ENCODE measurements at places on chromosomes 13 and 19.

DNA sequence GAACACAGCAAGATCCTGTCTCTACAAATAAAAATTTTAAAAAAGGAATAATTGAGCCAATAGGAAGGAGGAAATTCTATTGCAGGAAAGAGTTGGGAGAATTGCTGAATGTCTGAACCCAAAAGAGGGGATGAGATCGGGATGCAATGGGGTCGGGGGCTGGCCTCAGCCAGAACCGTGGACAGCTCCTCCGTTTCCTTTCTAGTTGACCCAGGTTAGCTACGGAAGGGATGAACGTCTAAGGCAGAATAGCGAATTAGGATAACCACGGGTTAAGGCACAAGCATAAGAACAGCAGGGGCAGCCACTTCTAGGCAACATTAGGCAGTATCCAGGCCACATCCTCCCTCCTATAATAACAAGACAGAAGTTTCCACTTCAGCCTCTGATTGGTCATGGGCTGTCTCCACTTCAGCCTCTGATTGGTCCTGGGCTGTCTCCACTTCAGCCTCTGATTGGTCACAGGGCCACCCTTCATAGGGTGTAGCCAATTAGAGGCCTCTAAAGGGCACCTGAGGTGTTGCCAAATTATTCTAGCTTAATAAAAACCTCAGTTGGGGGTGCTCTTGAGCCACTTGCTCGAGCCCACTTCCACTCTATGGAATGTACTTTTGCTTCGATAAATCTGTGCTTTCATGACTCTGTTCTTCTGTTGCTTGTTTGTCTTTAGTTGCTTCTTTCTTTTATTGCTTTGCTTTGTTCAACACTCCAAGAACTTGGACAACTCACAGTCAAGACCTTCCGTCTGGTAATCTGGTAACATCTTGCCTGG lies 24.9 kb upstream of the TPM4 start:
- no peak for DNase-seq

DNA sequence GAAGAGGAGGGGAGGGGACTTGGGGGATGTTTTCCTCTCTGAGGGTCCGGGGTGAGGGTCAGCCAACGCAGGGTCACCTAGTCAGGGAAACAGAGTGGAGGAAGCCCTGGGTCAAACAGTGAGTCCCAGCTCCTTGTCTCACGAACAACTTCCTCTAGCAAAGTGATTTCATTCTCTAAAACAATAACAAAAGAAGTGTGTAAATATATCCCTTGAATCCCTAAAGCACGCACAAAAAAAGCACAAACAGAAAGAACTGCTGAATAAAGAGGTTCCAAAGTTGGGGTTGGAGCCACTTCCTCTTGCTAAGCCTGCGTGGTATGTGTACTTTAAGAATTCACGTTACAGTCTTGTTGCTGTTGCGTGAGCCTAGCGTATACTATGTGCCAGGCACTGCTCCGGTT lies 1.5 kb upstream of the C5AR2 start:
- DNase-seq = no peak

GRCh38 chr13:96481482-96481881 lies 391.6 kb downstream of the HS6ST3 start:
- no peak for DNase-seq

DNA sequence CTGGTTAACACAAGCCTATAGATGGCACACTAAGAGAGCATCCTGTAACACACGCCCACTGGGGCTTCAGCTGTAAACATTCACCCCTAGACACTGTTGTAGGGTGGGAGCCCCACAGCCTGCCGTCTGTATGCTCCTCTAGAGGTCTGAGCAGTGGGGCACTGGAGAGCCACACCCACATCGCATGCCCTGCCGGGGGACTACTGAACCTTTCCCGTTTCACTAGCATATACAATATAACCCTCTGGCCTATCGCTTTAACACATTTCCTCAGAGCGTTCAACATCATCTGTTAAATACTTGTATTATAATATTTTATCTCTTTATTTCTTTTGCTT lies 73.4 kb downstream of the PCDH9 start:
- DNase-seq = no peak

- no peak for DNase-seq
Observed at GRCh38 chr13:64992314-64992713, 2237.8 kb downstream of the PCDH9 start.

GRCh38 chr13:42424182-42424581 lies 149.8 kb upstream of the TNFSF11 start:
- no peak for DNase-seq

DNA sequence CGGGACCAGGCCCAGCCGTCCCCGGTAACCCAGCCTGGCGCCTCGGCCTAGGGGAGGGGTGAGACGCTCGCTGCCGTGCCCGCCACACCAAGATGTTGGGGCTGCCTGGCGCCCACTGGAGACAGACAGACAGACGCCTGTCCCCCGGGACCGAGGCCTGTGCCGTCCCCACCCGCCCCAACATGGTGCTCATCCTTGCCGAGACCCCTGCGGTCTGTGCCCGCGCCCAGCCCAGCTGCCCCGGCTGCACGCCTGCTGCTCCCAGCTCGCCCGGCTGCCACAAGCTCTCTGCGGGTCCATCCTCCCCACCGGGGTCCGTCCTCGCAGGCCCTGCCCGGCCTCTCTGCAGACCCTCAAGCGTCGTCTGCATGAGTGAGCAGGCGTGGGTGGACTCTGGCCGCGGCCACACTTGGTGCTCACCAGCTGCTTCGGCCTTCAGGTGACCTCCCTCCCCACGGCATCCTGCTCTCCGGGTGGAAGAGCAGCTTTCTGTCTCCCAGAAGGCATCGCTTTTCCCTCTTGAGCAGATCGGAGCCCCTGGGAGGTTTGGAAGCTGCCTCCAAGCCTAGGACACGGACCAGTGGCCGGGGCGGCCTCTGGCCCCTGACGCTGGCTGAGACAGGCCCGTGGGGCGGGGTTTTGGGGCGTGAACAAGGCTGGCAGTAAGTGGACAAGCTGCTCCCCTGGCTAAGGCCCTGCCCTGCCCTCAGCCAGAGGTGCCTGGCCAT lies 6.7 kb upstream of the TMPRSS9 start:
- no peak for DNase-seq

GRCh38 chr19:47305309-47305751 lies 4.3 kb upstream of the C5AR1 start:
- DNase-seq = peak; percentile 78

DNA sequence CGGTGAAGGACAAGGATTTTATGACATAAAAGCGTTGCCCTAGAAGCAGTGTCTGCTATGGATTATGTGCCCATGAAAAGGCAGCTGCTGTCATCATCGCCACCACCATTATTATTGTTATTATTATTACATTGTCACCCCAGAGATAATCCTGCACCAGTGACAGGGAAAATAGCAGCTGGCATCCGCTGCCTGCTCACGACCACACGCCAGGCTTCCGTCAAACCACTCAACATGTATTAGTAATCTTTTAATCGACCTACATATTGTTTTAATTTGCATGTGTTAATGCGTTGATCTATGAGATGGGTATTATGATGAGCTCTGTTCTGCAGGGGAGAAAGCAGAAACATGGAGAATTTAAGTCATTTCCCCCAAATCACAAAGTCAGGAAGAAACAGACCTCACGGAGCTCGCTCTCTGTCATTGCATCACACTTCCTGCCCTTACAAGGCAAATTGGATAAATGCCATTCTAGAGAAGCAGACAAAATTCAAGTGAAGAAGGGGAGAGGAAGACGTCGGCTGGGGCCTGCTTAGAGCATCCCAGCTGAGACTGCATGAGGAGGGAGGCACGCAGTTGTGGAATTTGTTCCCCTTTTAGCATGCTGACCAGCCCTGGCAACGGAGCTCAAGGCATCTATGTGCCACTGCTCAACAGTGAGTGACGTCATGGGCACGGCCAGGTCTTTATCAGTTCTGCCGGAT lies at the start of gene FFAR3:
TSS of gene FFAR3 (plus strand) at position 594 of the 707 bp plus-strand sequence. CDS start 431 bp downstream, outside the sequence.
- DNase-seq = no peak
